ENCODE measurements at places on chromosomes 16 and 17. TPM values are rescaled to one million over a fixed set of nuclear protein-coding genes. Genes with fewer than 3 reads are reported as not detected.
A peak's percentile ranks its signal among the peaks of the same experiment; 100 is the strongest.

Gene ZG16B
- 1.3 TPM for total RNA-seq

Gene OR3A3
- total RNA-seq, result not detected

DNA sequence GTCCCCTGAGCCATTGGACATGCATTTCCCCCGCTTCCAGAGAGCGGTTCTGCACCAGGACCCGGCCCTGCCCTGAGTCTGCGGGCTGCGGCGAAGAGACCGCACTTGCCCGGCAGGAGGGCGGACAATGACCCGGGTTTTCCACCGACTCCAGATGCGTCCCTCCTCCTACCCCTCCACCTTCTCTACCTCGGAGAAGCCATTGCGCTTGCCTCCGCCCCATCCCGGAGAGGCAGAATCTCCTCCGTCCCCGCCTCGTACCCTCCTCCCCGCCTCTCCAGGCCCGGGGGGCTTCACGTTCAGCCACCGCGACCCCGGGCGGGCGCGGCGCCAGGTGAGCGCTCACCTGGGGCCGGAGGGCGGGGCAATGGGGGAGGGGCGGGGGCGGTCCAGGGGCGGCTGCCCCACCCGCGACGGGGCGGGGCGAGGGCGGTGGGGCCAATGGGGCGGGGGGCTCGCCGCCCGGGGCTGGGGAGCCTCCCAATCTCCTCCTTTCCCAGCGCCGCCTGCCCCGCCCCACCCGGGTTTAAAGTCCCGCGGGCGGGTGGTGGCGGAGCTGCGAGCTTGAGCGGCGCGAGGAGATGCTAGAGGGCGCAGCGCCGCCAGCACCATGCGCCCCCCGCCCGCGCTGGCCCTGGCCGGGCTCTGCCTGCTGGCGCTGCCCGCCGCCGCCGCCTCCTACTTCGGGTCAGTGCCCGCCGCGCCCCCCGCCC is at the start of gene WNT9B:
WNT9B (plus strand) TSS at position 555 of the 713 bp plus-strand sequence; CDS start at position 611, 56 bp downstream.
- H3K27ac ChIP-seq, result no peak within 1 kb of the TSS
- H3K4me1 ChIP-seq, result peaks cover 10% of the 10 kb centered on the region
- peaks cover 6% of the 10 kb centered on the region for H3K36me3 ChIP-seq
- H3K4me3 ChIP-seq, result peak within 1 kb of the TSS; percentile 81
- peaks cover 18% of the 10 kb centered on the region for H3K27me3 ChIP-seq
- peak; percentile 32 for DNase-seq

GRCh38 chr17:55524440-55525220 is 13.4 kb upstream of the SMIM36 start:
- H3K36me3 ChIP-seq, result no peaks in the 10 kb centered on the region
- H3K27ac ChIP-seq, result no peak overlapping the region

DNA sequence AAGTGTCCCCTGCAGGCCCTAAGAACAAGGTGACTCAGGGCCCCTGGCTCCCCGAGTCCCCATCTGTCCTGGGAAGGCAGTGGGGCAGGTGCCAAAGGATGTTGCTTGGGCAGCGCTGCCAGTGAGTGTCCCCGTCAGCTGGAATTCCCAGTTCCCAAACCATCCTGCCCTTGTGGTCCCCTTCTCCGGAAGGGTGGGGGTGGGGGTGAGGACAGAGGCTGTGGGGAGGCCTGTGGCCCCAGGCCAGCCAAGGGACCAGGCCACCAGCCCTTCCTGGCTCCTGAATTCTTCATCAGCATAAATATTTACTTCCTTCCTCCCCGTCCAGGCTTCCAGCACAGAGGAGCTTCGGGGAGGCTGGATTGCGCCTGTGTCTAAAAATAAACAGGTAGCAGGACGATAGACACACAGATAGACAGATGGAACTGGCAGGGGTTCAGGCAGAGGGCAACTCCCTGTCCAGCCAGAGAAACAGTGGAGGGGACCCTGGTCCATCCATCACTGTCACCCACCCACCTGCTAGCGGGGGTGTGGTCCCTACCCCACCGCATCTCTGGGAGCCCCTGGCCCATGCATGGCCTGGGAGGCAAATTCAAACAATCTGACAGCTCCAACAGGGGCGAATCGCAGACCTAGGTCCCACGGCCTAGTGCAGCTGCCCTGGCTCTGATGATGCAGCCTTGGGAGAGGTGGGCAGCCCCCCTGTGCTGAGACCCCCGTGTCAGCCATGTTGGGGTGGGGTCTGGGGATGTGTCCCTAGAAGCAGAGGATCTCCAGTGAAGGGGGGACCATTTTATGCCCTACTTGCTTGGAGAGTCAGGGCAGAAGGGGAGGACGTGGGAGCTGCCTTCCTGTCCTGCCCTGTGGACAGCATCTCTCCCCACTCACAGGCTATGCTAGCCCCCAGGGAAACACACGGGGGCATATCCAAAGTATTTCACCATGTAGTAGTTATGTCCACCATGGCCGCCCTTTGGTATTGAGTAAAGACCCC is 13.2 kb downstream of the GLIS2 start:
- no peak for DNase-seq
- H3K4me1 ChIP-seq, result peaks cover 3% of the 10 kb centered on the region
- H3K27ac ChIP-seq, result no peak overlapping the region

- H3K27me3 ChIP-seq, result peaks cover 3% of the 10 kb centered on the region
- H3K27ac ChIP-seq, result peak overlapping the region; percentile 72
- peak overlapping the region; percentile 0 for H3K4me3 ChIP-seq
- H3K36me3 ChIP-seq, result peaks cover 3% of the 10 kb centered on the region
Measured at GRCh38 chr17:7183433-7184090, 4.4 kb upstream of the ASGR1 start.

Measured in endothelial cell (in vitro differentiated cells).